ENCODE measurements at places on chromosomes 16 and 17.

DNA sequence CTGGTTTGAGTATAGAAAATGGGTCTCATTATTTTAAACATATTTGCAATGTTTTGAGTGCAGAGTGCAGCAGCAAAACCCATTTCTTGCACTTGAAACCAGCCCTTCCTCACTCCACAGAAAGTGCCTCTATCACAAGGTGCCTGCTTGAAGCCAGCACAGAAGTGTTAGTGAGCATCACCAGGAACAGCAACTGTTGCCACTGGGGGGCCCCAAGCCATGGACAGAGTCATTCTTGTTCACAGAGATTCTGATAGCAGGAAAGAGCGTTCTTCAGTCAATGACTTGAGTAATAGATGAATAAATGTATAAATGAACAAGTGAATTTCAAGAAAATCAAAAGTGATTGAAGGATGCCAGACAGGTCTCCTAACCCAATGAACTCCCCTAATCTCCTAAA lies 45.6 kb downstream of the CHD9NB start:
- DNase-seq = no peak

DNA sequence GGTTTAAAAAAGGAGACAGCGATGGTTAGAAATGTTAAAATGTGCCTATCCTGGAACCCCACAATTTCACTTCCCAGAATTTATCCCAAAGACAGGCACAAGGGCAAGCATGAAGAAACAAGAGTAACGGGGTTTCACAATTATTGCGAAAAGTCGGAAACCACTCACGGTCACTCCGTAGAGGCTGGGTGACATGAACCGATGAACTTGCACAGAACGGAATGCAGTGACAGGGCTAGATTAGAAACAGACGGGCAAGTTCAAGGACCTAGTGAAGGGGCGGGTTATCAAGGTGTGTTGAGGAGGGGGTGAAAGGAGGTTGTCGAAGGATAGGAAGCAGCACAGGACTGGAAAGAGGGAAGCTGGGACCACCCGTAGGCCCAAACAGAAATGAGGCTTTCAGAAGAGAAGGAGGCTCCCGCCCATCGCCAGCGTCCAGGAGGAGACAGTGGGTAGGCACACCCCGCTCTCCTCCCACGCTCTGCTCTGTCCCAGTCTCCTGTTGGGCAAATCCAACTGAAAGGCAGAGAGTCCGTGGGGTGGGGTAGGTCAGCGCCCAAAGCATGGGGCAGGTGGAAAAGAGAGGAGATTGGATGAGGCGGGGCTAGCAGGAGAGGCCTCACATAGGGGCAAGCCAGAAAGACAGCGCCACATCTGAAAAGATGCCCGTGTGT lies 47.4 kb upstream of the JPH3 start:
- no peak for DNase-seq

- DNase-seq = no peak
Observed at GRCh38 chr17:29273924-29274323, 20.0 kb downstream of the NUFIP2 start.

- DNase-seq = no peak
Observed at GRCh38 chr17:65039336-65039988, 17.1 kb downstream of the GNA13 start.

GRCh38 chr16:12303653-12304052 lies 327.1 kb downstream of the SNX29 start:
- DNase-seq = no peak

DNA sequence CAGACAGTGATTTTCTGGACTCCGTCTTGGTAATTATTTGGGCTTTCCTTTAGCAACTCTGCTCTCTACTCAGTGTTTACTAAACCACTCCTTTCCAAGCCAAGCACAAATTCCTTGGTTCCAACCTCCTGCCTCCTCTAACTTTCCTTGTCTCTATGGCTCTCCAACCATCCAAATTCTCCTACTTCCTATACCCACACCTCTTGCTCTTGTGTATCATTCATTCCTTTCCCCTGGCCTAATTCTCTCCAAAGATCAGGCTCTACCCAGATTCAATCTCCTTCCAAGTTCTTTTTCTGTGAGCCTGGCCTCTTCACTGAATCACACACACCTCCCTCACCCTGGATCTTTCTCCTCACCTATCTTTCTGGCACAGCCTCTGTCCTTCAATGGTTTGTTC lies 1.1 kb downstream of the NEURL4 start:
- DNase-seq = no peak

GRCh38 chr17:82231562-82232321 lies 2.9 kb downstream of the SLC16A3 start:
- no peak for DNase-seq

DNA sequence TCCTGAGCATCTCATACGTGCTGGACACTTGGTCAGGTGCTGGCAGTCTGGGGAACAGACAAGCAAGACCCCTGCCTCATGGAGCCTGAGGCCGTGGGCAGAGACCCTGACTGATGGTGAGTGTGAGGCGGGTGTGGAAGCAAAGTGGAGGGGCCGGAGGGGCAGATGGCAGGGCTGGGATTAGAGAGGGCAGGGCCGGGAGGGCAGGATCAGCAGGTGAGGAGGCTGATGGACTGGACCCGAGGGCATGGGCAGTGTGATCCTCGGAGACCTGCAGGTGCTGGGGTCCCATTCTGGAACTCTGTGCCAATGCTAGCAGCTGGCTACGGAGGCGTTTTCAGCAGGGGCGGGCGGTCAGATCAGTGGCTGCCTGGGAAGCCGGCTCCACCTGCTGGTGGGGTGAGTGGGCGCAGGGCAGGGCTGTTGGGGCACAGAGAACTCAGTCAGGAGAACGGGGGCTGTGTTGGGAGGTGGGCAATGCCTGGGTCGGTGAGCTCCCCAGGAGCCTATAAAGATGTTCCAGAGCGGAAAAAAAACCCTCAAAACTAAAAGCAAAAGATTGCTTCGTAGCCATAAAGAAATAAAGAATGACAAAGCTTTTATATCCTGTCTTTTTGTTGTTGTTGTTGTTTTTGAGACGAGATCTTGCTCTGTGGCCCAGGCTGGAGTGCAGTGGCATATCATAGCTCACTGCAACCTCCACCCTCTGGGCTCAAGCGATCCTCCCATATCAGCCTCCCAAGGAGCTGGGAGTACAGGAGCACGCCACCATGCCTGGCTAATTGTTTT lies 8.9 kb upstream of the C16orf74 start:
- peak; percentile 21 for DNase-seq

GRCh38 chr16:59356144-59356543 lies 622.0 kb upstream of the GOT2 start:
- DNase-seq = no peak

Measured in activated CD4-positive, alpha-beta T cell treated with anti-CD3 and anti-CD28 coated beads, Interleukin-2, amount 50 U/mL, for 48 hours (primary cell).